GDM1 (cell line): ENCODE measurements at places on chromosomes 4 and X.
A peak's percentile ranks its signal among the peaks of the same experiment; 100 is the strongest.

DNA sequence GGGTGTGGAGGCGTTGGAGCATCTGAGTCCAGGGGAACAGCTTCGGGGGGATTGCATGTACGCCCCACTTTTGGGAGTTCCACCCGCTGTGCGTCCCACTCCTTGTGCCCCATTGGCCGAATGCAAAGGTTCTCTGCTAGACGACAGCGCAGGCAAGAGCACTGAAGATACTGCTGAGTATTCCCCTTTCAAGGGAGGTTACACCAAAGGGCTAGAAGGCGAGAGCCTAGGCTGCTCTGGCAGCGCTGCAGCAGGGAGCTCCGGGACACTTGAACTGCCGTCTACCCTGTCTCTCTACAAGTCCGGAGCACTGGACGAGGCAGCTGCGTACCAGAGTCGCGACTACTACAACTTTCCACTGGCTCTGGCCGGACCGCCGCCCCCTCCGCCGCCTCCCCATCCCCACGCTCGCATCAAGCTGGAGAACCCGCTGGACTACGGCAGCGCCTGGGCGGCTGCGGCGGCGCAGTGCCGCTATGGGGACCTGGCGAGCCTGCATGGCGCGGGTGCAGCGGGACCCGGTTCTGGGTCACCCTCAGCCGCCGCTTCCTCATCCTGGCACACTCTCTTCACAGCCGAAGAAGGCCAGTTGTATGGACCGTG lies 2.2 kb downstream of the AR start:
- DNase-seq = no peak

DNA sequence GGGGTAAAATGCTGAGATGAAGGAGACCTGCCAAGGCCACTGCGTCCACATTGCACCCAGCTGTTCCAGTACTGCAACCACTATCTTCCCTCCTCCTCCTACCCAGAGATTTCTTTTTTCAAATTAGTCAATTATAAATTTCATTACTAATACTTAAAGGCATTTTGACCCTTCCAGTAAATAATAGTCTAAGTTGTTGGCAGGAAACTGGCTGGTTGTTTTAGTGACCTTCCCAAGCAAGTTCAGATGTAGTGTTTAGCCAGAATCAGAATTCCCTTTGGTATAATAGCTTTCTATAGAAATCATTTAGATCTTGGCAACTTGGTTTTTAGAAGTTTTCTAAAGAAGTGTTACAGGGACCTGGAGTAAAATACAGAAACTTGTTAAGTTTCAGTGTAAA lies 66.0 kb downstream of the AASDH start:
- DNase-seq = no peak

- no peak for DNase-seq
These were observed at the start of gene IRS4 for GRCh38 chrX:108736509-108737479. TSS of gene IRS4 (minus strand) at chrX:108736563.

GRCh38 chr4:138190452-138190858 lies 51.7 kb downstream of the SLC7A11 start:
- DNase-seq = peak; percentile 15

DNA sequence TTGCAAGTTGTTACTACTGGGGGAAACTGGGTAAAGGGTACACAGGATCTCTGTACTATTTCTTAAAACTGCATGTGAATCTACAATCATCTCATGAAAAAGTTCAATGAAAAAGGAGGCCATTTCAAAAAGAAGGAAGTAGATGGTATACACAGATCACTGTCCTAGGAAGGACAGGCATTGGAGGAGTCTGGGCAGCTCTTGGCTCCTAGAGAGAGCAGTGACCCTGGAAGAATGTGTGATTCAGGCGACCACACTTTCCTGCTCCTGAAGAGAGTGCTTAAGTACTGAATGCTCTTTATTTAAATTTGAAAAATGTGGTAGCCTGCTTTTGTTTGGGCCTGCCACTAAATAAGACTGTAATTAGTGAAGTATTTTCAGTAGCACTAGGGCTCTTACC lies 318.1 kb upstream of the CASK start:
- no peak for DNase-seq

GRCh38 chr4:142092941-142093340 lies 456.6 kb downstream of the IL15 start:
- no peak for DNase-seq

- no peak for DNase-seq
These were observed 38.2 kb downstream of the FHL1 start for GRCh38 chrX:136185401-136186022.

- DNase-seq = no peak
These were observed 824 bp downstream of the TBC1D14 start for GRCh38 chr4:6910340-6910959.

- DNase-seq = no peak
These were observed 281.0 kb upstream of the UGT8 start for GRCh38 chr4:114317564-114317963.

DNA sequence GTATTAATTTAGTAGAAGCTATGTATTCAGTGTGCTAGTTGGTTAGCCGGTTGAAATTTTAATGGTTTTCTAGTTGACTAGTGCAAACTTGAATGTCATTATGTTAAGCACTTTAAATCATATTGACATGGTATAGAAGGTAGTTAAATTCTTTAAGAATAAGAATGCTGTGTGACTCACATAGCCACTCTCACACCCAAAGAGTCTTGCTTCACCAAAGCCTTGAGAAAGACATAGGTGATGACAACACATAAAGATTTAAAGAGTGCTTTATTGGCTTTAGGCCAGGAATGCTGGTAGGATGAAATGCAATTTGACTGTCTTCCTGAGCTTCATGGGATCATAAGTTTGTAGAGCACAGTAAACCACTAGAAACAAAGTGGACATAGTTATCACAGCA lies 85.3 kb downstream of the DCAF8L2 start:
- no peak for DNase-seq

DNA sequence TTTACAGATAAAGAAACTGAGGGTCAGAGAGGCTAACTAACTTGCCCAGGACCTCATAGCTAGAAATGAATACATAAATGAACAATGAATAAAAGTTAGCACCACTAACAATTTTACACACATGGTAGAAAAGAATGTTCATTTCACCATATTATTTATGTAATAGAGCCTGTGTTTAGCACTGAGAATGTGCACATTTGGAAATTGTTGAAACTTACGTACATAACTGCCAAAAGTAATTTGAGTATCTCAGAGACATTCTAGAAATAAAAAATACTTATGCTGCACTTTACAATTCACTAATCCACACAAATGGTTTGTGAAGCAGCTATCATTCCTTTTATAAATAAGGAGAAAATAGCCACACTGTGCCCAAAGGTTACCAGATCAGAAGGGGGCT lies 9.9 kb downstream of the CASK start:
- DNase-seq = no peak

- no peak for DNase-seq
These were observed 165.6 kb downstream of the FRAS1 start for GRCh38 chr4:78222575-78223186.
